Thymus (tissue), 14 donors: ENCODE measurements at places on chromosomes 7 and 10.

- no peak for DNase-seq
Measured at GRCh38 chr7:100679927-100680575, 6.5 kb downstream of the GNB2 start.

GRCh38 chr10:71213127-71213621 is 804 bp downstream of the UNC5B start:
- peak; percentile 65 for DNase-seq

DNA sequence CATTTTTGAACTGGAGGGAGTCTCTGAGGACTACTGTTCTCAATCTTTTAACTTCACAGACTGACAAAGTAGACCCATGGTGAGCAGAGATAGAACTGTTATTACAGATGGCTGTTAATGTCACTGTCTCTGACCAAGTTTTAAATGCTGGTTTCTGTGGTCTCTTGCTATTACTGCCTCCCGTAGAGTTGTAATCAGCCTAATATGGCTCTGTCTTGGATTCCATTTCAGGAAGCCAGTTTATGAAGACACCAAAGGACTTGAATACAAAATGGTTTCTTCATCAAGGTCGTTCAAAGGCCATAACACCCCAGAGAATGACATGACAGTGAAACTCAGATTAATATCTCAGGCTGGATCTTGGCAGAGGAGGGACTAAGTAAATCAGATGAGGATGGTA is 3.9 kb downstream of the SFRP4 start:
- DNase-seq: no peak

DNA sequence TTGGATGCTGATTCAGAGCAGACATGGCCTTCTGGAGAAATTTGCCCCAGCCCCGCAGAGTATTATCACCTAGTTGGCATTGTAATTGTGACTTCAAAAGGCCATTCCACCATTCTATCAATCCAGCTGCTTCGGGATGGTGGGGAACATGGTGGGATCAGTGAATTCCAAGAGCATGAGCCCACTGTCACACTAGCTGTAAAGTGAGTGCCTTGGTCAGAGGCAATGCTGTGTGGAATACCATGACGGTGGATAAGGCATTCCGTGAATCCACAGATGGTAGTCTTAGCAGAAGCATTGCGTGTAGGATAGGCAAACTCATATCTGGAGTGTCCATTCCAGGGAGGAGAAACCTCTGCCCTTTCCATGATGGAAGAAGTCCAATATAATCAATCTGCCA is 13.3 kb upstream of the TMEM248 start:
- DNase-seq: no peak

- DNase-seq: no peak
Measured at GRCh38 chr10:53479365-53479764, 706.8 kb upstream of the MBL2 start.

GRCh38 chr7:91285696-91286355 is 21.6 kb downstream of the FZD1 start:
- DNase-seq: no peak

- no peak for DNase-seq
Measured at GRCh38 chr10:2214805-2215204, 477.5 kb upstream of the ADARB2 start.

DNA sequence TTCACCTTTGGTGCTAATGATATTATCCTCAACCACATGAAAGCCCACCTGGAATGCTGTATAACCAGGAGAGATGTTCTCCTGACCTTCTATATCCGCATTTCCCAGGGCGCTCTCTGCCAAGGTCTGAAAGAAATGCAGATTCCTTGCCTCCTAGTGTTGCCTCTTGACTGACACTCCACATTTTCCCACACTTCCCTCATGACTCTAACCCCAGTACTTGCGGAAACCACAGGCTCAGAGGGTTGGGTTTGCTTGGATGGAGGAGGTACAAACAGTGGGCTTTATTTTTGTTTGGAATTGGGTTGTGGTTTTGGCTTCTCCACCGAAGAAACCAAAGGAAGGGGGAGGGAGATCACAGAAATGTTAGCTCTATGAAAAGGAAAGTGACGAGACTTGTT is 222.9 kb upstream of the CELF2 start:
- DNase-seq: no peak

GRCh38 chr7:85850381-85850780 is 663.5 kb upstream of the SEMA3D start:
- DNase-seq: no peak

DNA sequence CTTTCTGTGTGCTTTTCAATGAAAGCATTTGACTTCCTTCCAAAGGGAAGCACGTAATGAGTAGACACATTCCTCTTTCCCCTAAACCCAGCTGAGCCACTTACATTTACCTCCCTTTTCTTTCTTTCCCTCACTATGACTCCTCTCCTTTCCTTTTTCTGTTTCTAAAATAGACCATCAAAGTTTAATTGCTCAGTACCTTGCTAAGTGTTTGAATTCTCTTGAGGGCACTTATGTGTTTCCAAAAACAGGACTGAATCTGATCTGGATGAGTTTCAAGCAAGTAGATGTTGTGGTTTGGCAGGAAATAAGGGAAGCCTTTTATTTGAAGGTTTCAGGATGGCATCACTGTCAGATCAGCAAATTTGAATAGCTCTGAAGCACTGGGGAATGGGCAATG is 396.2 kb downstream of the REEP3 start:
- no peak for DNase-seq

GRCh38 chr10:98262571-98262970 is 5.4 kb downstream of the LOXL4 start:
- no peak for DNase-seq

DNA sequence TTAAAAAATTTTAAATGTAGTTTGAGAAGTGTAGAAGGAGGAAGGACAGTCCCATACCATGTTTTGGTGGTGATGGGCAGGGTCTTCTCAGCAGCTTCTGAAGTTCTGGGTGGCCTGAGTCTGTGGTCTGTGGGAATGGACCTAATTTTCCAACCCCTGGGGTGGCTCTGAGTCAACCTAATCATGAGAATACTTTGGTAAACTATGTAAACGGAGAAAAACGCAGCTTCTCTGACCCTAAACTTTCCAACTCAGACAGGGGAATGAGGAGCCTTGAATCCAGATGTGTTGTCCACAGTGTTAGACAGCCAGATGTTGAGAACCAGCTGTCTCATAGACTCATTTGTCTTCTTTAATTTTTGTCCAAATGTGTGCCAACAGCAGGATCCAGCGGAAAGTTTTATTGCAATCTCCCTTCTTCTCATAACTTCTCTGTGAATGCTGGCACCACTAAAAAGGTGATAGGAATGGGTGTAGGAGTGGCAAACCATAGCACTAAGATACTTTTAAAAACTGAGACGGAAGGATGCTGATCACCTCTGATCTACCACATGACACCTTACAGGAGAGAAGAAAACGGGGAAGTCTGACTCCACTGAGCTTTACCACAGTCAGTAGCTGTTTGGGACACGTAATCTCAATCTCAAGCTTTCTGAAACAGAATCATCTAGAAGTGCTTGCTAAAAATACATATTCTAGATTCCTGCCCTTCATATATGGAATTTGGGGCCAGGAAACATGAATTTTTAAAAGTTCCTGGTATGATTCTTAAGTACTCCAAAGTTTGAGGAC is 90.5 kb upstream of the PHYHIPL start:
- no peak for DNase-seq

- no peak for DNase-seq
Measured at GRCh38 chr7:20237464-20238193, 20.4 kb upstream of the MACC1 start.

- DNase-seq: no peak
Measured at GRCh38 chr7:12896316-12896715, 208.9 kb downstream of the ARL4A start.

- no peak for DNase-seq
Measured at GRCh38 chr7:33273356-33273755, 144.0 kb downstream of the BBS9 start.

GRCh38 chr7:105014693-105015389 is 836 bp downstream of the KMT2E start:
- DNase-seq: peak; percentile 72

- DNase-seq: no peak
Measured at GRCh38 chr10:43308986-43309385, 42.1 kb upstream of the RASGEF1A start.

DNA sequence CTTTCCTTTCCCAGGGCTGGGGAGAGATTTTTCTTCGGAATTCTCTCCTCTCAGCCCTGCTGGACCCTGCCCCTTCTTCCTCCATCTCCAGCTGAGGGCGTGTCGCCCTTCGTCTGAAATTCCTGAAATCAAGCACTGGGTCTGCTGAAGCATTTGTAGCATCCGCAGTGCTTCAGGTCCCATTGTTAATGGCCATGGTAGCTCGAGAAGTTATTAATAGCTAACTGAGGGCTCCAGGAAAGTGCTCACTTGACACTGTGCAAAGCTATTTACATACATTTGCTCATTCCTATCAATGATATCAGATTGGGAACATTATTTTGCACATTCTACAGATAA is 515 bp downstream of the FAM149B1 start:
- no peak for DNase-seq

DNA sequence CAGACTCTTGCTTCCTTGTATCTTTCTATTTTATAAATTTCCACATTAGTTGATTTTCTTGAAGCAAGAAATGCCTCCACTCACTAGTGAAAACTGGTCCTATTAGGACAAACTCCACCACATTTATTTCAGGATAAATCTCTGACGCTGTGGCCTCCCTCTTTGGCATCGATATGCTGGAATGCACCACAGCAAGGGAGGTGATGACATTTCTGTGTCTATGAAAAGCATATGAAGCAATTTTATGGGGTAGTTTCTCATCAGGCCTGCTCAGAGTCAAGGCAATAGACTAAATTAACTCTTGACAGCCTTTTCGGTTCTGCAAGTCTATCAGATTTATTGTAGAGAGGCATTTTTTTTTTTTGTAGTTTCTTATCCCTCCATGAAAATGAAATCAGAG is 304.4 kb downstream of the ZEB1 start:
- DNase-seq: no peak

DNA sequence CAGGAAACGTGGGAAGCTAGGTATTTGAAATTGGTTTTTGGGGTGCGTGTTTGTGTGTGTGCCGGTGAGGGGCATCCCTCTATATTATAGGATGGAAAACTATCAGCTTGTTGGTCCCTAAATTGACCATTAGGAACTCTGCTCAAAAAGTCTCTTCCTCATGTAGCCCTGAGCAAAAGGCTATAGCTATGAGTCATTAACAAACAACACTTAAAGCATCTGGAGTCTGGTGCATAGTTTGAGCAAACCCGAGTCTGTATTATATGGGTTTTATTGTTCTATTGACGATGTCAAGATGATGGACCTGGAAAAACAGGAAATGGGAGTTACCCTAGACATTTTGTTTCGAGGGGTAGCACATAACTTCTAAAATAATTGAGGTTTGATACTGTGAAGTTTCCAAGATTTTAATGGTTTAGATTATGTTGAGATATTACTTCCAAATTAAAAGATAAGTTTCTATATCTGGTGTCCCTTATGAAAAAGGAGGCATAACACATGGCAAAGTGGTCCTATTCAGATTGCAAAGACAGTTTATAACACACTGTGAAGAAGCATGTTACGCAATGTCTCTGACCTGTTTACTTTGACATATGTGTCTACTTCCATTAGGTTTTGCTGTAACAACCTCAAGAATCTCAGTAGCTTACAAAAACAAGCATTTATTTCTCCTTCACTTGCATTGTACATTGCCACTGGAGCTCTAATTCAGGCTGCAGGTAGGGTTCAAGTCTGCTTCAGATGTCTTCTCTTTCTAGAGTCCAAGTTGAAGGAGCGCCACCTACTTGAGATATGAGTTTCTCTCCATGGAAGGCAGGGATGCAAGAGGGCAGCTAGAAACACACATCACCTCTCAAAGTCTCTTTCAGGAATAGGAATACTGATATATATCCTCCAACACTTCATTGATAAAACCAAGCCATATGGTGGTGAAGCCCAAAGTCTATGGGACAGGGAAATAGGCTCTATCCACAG is 357.7 kb downstream of the PHF14 start:
- no peak for DNase-seq

- DNase-seq: no peak
Measured at GRCh38 chr7:75876126-75876881, 2.5 kb upstream of the RHBDD2 start.

GRCh38 chr10:3652886-3653285 is 132.1 kb downstream of the KLF6 start:
- DNase-seq: no peak

- no peak for DNase-seq
Measured at GRCh38 chr7:82539969-82540368, 96.4 kb upstream of the CACNA2D1 start.

DNA sequence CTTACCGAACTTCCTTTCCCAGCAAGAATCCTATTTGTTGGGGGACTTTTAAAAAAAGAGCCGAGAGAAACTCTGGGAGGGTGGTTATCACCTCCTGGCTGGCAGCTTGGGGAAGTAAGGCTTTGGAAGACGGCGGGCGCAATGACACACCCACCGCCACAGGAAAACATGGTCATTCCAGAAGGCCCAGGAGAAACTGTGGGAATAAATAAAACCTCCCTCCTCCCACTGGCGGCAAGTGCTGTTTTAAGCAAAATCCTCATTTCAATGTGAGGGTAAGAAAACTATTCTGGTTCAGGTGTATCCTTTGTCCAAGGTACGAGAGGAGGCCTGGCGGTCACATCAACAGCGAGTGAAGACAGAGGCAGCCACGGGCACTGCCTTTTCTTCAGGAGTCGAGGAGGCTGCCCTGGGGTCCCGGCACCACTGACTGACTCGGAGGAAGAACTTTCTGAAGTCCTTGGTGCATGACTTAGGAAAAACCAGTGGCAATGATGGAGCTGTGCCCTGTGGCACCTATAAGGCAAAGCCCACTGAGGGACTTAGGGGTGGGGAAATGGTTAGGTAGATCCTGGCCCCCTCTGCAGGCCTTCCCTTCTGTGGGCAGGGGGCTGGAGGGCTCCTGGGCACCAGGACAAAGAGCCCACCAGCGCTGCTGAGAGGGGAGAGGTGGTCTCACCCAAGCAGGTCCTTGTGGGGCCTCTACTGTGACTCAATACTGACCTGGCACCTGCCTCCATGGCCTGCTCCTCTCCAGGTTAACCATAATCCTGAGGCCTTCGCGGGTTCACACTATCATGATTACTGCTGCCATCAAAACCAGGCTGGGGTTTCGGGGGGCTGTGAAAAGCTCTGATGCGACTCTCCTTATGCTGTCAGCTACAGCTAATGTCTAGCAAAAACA is 21.4 kb downstream of the DNAJB12 start:
- no peak for DNase-seq

GRCh38 chr7:29588900-29589696 is 25.5 kb downstream of the PRR15 start:
- DNase-seq: peak; percentile 36

- no peak for DNase-seq
Measured at GRCh38 chr10:31647861-31648260, 280.8 kb downstream of the ARHGAP12 start.

- no peak for DNase-seq
Measured at GRCh38 chr7:93910076-93910994, 4.0 kb downstream of the GNGT1 start.
